ENCODE measurements at places on chromosomes 4 and X.

DNA sequence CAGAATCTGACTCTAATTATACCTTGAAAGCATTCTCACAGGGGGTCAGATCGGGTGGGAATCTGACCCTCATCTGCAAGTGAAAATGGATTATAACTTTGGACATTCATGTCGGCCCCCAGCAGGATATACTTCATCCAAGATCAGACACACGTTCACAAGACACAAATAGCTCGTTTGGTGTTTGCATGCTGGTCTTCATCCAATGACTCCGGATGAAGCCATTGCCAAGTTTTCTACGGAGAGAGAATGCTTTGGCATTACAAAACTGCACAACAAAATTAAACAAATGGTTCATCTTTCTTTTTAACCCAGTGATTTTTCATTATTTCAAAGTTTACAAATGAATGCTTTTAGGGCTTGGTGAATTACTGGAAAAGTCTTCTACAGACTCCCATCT is 105.5 kb downstream of the MID1 start:
- no peak for DNase-seq

- DNase-seq, result no peak
Measured at GRCh38 chr4:8028368-8028767, 88.7 kb upstream of the AFAP1 start.

- no peak for DNase-seq
Measured at GRCh38 chr4:56540826-56541225, 35.2 kb downstream of the ARL9 start.

- no peak for DNase-seq
Measured at GRCh38 chr4:156575430-156576073, 396.0 kb downstream of the PDGFC start.

DNA sequence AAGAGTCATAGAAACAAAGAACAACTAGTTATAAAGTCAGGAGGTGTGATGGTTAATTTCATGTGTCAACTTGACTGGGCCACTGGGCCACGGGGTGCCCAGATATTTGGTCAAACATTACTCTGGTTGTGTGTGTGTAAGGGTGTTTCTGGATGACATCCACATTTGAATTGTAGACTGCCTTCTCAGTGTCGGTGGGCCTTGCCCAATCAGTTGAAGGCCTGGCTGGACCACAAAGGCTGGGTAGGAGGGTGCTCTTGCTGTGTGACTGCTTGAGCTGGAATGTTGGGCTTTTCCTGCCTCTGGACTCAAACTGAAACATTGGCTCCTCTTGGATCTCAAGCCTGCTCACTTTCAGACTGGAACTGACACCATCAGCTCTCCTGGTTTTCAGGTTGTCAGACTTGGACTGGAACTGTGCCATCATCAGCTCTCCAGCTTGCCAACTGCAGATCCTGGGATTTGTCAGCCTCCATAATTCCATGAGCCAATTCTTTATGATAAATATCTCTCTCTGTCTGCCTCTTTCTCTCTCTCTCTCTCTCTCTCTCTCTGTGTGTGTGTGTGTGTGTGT is 41.4 kb downstream of the CLDN34 start:
- no peak for DNase-seq

GRCh38 chrX:134632355-134632754 is 25.9 kb downstream of the PLAC1 start:
- DNase-seq, result no peak

DNA sequence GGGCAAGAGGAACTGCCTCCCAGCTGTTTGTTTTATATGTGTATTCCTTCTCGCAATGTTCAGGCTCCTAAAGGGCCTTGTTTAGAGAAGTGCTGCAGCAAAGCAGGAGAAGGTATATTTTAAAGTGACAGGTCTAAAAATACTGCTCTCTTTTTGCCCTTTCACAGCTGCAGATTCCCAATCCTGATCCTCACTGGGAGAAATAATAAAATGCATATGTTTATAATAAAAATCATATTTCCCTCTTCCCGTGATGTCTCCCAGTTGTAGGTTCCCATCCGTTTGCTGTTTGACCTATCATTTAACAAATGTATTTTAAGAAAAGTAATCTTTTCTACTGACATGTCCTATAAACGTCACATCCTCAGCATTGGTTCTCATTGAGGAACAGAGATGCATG is 62.7 kb upstream of the GPC4 start:
- no peak for DNase-seq

All from SK-N-DZ (cell line).